ENCODE measurements at places on chromosomes 16 and 17. TPM values are rescaled to one million over a fixed set of nuclear protein-coding genes. Genes with fewer than 3 reads are reported as not detected.
A peak's percentile ranks its signal among the peaks of the same experiment; 100 is the strongest.

Gene GINS2
- 0.15 TPM for total RNA-seq

Gene FGF11
- 18.6 TPM for total RNA-seq

Gene SLC39A11
- total RNA-seq, result 15.5 TPM

Gene STX4
- 23.8 TPM for total RNA-seq

GRCh38 chr17:1617620-1618174 lies 10.9 kb downstream of the SLC43A2 start:
- no peaks in the 10 kb centered on the region for H3K27me3 ChIP-seq
- H3K27ac ChIP-seq, result no peak overlapping the region
- H3K4me3 ChIP-seq, result no peak overlapping the region
- H3K36me3 ChIP-seq, result no peaks in the 10 kb centered on the region

- H3K27ac ChIP-seq, result no peak overlapping the region
- no peak overlapping the region for H3K4me3 ChIP-seq
- H3K36me3 ChIP-seq, result peaks cover 18% of the 10 kb centered on the region
Measured at GRCh38 chr16:3982216-3982615, 101.7 kb upstream of the CREBBP start.

DNA sequence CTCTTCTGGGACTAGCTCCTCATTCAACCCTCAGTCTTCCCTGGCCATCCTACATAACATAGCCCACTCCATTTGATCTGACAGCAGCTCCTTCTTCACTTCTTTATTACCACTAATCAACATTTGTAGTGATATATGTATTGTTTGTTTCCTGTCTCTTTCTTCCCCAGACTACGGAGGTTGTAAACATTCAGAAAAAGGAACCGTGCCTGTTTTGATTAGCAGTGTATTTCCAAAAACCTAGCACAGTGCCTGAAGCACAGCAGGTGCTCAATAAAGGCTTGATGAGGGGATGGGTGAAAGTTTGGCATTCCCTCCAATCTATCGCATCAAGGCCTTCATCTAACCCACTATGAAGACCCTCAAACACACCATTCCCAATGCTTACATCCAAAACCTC lies 150.8 kb downstream of the XYLT1 start:
- DNase-seq, result no peak
- H3K27me3 ChIP-seq, result no peaks in the 10 kb centered on the region
- no peaks in the 10 kb centered on the region for H3K4me1 ChIP-seq
- no peak overlapping the region for H3K27ac ChIP-seq
- no peak overlapping the region for H3K4me3 ChIP-seq
- H3K36me3 ChIP-seq, result no peaks in the 10 kb centered on the region

GRCh38 chr16:64151990-64152767 lies 969.7 kb downstream of the CDH11 start:
- no peak for DNase-seq
- H3K27ac ChIP-seq, result no peak overlapping the region
- H3K27me3 ChIP-seq, result no peaks in the 10 kb centered on the region
- no peaks in the 10 kb centered on the region for H3K36me3 ChIP-seq

DNA sequence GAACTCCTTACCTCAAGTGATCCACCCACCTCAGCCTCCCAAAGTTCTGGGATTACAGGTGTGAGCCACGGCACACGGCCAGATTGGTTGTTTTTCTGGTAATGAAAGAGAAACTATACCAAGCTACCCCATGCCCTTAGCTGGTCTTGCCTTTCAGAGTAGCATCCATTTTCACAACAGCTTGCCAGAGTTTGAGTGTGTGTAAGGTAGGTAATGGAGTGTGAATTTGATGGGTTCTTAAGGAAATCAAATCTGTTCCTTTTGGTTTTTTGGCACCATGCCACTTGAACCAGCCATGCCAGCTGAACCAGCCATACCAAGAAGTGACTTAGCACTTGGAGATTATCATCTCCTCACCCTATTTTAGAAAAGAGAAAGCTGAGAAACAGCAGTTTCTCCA lies 5.1 kb downstream of the CALCOCO2 start:
- no peaks in the 10 kb centered on the region for H3K36me3 ChIP-seq
- H3K4me1 ChIP-seq, result peaks cover 91% of the 10 kb centered on the region
- DNase-seq, result no peak
- peak overlapping the region; percentile 29 for H3K27ac ChIP-seq
